Temporal lobe (tissue), 4 donors: ENCODE measurements at places on chromosomes 1 and 21. TPM values are rescaled to one million over a fixed set of nuclear protein-coding genes. Genes with fewer than 3 reads are reported as not detected.

Gene CFAP74
- 0.25 TPM for total RNA-seq

Gene SLC5A9
- total RNA-seq: not detected

Gene FCRL6
- 0.25 TPM for total RNA-seq

Gene SNX7
- total RNA-seq: 95.1 TPM

Gene RHD
- 0.25 TPM for total RNA-seq

Gene SRGAP2B
- 43.8 TPM for total RNA-seq

Gene FAM72B
- total RNA-seq: 0.49 TPM

Gene PEAR1
- total RNA-seq: 0.98 TPM

Gene CASQ1
- 7.6 TPM for total RNA-seq

Gene LCE2B
- not detected for total RNA-seq

Gene FHAD1
- 1.7 TPM for total RNA-seq

Gene MNDA
- 2.0 TPM for total RNA-seq

Gene INKA2
- total RNA-seq: 2.7 TPM

Gene NEGR1
- total RNA-seq: 47.5 TPM

Gene C1orf115
- 37.1 TPM for total RNA-seq

Gene CRYAA
- total RNA-seq: not detected

Gene NFASC
- total RNA-seq: 35.2 TPM

Gene CR1
- 0.25 TPM for total RNA-seq

Gene LEFTY2
- total RNA-seq: under 0.01 TPM

Gene REN
- total RNA-seq: not detected

Gene F5
- total RNA-seq: under 0.01 TPM

Gene GNG12
- total RNA-seq: 19.2 TPM

Gene MPZ
- total RNA-seq: 0.49 TPM

Gene SPATA45
- 0.49 TPM for total RNA-seq

Gene PYGO2
- total RNA-seq: 10.1 TPM

Gene CNKSR1
- 3.2 TPM for total RNA-seq

Gene FLG2
- total RNA-seq: 0.25 TPM

Gene GBP4
- 1.2 TPM for total RNA-seq

Gene DIO1
- total RNA-seq: not detected

Gene IL20
- not detected for total RNA-seq

Gene KDF1
- total RNA-seq: not detected

Gene LCE1A
- total RNA-seq: not detected

Gene DYNLT5
- total RNA-seq: 6.4 TPM

Gene SPRR2F
- not detected for total RNA-seq

Gene CELA2A
- total RNA-seq: not detected

Gene OR2L3
- 0.25 TPM for total RNA-seq

Gene SFN
- not detected for total RNA-seq

Gene DMRTA2
- total RNA-seq: 3.2 TPM

Gene NR1I3
- under 0.01 TPM for total RNA-seq

Gene CDC42BPA
- 137 TPM for total RNA-seq
